Inflammatory macrophage treated with lipopolysaccharide for 4 hours (primary cell): ENCODE measurements at places on chromosomes 3 and 15.
A peak's percentile ranks its signal among the peaks of the same experiment; 100 is the strongest.

DNA sequence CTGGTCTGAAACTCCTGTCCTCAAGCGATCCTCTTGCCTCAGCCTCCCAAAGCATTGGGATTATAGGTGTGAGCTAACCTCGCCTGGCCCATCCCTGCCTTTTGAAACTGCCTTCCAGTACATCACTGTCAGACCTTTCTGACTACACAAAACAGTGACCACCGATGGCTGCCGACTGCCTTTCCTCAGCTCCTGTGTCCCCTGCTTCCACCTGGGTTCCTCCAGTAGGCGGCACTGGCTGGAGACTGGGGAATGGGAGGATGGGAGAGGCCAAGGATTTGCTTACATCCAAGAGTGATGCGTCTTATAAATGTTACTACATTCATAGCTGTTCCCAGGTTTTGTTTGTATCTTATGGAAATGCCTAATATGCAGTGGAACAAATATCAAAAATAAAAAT, 242.8 kb downstream of the BBX start:
- no peak for DNase-seq

- peak; percentile 63 for DNase-seq
Measured at GRCh38 chr3:177602601-177603147, 405.4 kb upstream of the TBL1XR1 start.

GRCh38 chr3:146067048-146067447, 93.9 kb downstream of the PLOD2 start:
- no peak for DNase-seq

- no peak for DNase-seq
Measured at GRCh38 chr15:66472176-66472999, 25.2 kb downstream of the SNAPC5 start.

- no peak for DNase-seq
Measured at GRCh38 chr3:99472385-99472784, 166.0 kb upstream of the COL8A1 start.

- DNase-seq: no peak
Measured at GRCh38 chr15:99989095-99989494, 255.9 kb upstream of the LYSMD4 start.

GRCh38 chr3:115384381-115384780, 237.3 kb upstream of the ZBTB20 start:
- no peak for DNase-seq

GRCh38 chr3:62835554-62836236, 39.5 kb downstream of the CADPS start:
- peak; percentile 72 for DNase-seq
